ENCODE measurements at places on chromosomes 3 and 15.
A peak's percentile ranks its signal among the peaks of the same experiment; 100 is the strongest.

DNA sequence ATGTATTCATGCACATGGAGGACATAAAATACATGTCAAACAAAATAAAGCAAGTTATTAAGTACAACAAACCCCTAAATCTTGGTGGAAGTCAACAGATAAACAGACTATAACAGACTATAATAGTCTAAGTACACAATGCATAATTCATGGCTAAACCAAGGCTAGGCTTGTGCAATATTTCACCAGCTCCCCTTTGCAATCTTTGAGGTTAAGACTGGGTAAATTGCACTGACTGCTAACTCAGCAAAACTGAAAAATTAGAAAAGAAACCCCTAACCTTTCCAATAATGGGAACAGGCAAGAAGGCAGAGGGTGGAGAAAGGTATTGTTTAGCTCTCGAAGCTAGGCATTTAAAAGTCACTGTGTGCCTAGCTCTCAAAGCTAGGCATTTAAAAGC lies 304.9 kb upstream of the WNT5A start:
- no peak for DNase-seq

- no peak for DNase-seq
Measured at GRCh38 chr15:62124973-62125303, 40.1 kb downstream of the C2CD4B start.

- DNase-seq = no peak
Measured at GRCh38 chr3:66014056-66014455, 24.7 kb downstream of the MAGI1 start.

- no peak for DNase-seq
Measured at GRCh38 chr15:39511916-39512260, 69.0 kb upstream of the THBS1 start.

DNA sequence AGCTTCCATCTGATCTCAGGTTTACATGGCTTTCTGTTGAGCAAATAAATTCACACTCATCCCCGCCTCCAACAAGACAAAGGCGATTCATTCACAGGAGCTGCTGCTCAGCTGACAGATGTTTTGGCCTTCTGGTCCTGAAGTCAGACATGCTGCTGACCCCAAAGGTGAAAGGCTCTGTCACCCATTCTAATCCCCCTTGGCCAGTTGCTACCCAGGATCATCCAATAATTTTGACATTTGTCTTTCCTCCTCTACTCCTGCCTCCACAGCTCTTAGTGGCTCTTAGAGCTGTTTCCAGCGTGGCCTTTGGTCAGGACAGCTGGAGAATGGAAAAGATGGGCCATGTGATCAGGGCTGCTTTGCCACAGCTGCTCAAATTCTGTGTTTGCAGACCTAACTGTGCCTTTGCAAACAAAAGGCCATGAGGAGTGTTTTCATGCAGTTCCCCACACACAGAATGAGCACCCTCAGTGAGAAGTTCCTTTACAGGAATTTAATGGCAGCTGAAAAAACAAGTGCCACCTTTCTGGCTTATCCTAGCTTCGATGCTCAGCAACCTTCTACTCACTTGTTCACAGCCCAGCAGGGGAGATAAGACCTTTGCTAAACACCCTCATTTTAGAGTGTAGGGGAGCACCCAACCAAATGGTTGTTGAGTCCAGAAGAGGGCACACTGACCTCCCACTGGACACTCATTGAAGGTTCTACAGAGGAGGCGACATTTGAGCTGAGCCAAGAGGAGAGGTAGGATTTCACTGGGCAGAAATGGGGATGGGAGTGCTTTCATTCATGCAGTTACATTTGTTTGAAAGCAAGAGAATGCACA lies 39.0 kb downstream of the CYP19A1 start:
- DNase-seq = no peak

- no peak for DNase-seq
Measured at GRCh38 chr15:70049701-70050301, 47.9 kb downstream of the TLE3 start.

DNA sequence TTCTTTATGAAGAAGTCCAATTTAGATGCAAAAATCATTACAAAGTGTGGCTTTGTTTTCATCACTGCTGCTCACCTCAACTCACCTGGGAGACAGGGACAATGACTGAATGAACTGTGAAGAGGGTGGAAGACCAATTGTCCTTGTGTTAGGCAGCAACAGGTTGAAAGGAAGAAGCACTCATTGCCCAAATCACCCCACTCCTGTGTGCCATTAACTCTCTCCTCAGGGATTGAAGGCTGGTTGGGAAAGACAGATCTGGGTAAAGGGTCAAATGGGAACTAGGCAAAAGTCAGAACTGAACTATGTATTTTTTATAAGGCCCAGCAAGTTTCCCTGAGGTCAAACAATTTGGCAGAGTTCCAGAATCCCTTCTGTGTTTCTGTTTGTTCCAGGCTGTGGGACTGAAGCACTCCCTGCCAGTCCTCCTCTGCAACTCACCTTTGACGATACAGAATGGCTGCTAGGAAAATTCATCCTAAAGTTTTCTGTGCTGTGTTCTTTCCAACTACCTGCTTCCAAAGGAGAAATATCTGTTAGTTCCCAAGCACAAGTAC lies 68.6 kb upstream of the CCDC39 start:
- no peak for DNase-seq

GRCh38 chr3:11603628-11604027 lies 40.1 kb downstream of the VGLL4 start:
- DNase-seq = no peak

- DNase-seq = no peak
Measured at GRCh38 chr3:38634111-38634510, 15.4 kb downstream of the SCN5A start.

DNA sequence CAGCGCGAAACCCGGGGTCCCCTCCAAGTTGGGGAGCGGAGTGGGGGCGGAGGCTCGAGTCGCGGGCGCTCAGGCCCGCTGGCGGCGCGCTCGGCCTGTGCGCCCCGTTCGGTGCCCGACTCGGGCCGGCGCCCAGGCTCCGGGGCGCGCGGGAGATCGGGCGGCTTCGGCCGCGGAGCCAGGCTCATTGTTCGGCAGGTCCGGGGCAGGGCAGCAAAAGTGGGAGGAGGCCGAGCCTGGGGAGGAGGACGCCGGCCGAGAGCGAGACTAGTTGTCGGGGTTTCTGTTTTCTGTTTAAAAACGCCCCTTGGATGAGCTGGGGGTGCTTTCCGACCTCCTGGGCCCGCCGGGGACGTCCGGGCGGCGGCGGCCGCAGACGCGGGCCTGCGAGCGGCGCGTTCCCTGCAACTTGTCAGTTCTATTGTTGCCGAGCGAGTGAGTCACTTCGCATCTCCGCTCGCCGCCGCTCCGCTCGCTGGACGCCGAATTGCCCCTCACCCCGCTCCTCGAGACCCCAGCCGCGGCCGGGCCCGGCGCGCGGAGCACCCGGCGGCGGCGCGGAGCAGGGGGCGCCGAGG lies 676 bp downstream of the TCF12 start:
- peak; percentile 33 for DNase-seq

GRCh38 chr15:79086814-79087213 lies 3.8 kb downstream of the RASGRF1 start:
- no peak for DNase-seq

DNA sequence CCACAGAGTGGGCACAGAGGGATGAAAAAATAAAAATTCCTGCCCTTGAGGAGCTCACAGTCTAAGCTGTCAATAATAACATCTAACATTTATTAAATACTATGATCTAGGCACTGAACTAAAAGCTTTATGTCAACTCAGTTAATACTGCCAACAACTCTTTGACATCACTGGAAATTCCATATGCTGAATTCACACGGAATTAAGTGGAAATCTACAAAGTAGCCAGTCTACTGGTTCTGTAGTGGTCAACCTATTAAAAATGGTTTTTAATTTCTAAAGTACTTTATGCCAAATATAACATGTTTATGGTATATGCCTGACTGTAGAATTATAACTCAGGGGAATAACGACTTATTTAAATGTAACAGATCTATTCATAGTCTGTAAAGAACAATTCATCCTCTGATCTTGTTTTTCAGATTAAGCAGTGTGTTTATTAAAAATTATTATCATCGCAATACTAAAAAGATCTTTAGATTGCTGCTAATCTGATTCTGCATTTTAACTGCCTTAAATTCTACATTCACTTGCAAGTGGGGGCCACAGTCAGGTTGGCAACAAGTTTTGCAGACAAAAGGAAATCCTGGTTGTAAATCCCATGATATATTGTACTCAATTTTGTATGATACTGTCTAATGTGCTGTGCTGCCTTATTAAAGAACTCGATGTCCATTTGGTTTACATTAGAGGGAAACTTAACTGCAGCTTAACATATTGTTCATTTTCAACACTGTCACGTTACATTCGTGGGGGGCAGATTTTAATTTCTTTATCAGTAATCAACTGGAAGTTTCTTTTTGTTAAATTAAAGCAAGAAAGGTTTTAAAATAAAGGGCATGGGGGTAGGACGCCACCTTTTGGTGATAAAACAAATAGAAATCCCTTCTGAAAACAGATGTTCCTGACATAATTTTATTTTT lies 2.6 kb upstream of the FOXP1 start:
- peak; percentile 53 for DNase-seq

DNA sequence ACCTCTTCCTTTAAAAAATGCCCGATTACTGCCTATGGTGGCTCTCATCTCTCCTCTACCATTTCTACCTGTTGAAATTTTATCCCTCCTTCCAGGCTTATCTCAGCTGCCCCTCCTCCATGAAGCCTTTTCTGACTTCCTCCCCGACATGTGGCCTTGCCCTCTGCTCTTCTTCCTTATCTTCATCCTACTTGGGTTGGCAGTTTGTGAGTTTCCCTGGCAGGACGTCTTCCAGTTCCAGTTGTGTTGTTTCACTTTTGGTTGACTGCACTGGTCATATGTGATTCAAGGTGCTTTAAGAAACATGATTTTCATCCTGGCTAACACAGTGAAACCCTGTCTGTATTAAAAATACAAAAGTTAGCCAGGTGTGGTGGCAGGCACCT lies 4.4 kb downstream of the DLL4 start:
- DNase-seq = no peak

DNA sequence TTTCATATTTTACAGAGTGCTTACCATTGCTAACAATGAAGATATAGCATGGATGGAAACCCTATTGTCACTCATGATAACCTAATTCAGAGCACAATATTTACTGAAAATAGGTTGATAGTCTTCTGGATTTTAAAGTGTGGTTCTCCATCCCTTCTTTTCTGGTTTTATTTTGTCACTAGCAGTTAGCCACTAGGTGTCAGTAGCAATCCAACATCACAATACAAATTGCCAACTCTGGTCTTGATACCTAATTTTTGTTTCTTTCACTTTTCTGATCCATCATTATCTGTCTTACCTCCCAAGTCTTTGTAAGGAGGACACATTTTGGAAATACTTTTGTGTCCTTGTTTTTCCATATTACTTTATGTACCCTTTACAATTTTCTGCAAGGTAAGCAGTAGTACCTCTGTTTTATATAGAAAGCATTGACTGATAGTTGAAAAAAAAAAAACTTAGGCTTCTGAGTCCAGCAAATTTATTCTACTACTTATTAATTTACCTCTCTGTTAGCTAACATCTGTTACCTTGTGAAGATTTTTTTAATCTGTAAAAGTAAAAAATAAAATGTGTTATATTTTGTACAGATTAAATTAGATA lies 28.3 kb upstream of the CRYBG3 start:
- DNase-seq = peak; percentile 62

- DNase-seq = no peak
Measured at GRCh38 chr3:128875556-128876120, 3.8 kb upstream of the ACAD9 start.

DNA sequence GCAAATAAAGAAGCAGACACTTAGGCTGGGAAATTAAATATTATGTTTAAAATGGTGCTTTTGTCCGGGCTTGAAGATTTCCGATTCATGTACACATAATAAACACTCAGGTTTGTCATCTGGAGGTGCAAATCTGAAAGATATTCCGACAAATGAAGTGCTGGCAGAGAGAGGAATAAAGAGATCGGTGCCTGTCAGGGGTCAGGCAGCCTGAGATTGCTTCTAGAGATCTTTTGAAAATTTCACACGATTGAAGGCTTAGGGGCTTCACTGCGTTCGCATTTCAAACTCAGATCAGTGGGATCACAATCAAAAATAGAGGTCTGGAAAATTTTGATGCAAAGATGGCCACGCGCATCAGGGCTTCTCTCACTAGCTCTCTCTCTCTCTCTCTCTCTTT lies 33.2 kb downstream of the NR2F2 start:
- no peak for DNase-seq

DNA sequence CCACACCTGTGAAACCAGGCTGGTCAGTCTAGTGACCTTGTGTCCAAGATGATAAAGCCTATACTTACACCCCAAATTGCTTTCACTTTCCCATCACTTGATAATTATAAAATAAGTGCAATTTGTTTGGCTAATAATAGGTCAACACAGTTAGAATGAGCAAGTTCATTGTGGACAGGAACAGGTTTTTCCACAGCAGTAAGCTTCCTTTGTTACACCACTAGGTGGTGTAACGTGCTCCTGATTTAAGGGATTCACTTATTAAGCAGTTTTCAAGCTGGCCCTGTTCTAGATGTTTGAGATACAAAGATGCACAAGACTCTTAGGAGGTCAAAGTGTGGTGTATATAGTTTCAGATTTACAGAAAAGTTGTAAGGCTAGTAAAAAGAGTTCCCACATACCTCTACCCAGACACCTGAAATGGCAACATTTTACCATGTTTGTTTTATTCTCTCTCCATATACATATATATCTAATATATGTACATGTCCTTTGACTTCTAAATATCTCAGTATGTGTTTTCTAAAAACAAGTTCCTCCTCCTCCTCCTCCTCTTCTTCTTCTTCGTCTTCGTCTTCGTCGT lies 6.8 kb upstream of the MFSD1 start:
- no peak for DNase-seq

DNA sequence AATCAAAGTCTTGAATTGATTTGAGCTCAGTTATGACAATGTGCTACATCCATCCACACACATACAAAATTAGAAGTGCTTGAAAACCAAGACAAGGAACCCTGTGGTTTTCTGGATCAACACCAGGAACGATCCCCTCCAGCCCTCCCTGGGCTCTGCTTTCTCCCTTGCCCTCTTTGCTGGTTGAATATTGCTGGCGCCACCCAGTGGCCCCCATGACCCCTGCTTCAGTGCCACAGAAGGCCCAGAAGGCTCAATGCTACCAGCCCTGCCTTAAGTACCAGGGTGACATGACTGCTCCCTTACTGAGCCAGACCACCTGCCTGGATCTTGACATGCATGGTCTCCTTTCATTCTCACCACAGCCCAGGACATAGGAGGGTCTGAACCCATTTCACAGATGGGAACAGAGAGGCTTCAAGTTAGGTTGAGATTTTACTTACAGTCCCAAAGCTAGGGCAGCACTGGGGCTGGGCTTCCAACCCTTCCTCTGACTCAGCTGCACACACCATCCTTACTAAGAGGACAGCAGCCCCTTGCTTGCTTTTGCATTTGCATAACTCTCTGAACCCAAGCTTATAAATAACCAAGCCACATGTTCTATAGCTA lies 15.0 kb downstream of the IL12A start:
- DNase-seq = no peak

DNA sequence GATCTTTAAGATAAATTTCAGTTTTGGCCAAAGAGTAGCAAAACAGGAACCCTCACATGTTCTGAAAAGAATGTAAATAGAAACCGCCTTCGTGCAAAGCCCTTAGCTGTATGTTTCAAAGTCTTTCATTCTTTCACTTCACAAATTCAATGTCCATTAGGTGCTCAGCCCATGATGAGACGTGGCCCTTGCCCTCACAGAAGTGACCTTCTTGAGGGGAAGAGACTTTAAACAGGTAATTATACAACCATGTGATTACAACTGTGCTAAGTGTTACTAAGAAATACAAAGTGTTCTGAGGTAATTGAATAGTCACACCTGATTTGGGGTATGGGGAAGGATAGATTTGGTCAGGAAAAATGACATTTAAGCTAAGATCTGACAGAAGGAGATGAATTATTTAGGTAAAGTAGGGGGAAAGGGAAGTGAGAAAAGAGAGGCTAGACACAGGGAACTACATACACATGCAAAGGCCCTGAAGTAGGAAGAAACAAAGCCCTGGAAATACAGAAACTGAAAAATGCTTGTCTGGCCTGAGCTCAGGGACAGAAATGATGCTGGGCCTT lies 19.6 kb downstream of the HSPBAP1 start:
- DNase-seq = no peak
